ENCODE measurements at places on chromosomes 3 and 15. TPM values are rescaled to one million over a fixed set of nuclear protein-coding genes. Genes with fewer than 3 reads are reported as not detected.
A peak's percentile ranks its signal among the peaks of the same experiment; 100 is the strongest.

DNA sequence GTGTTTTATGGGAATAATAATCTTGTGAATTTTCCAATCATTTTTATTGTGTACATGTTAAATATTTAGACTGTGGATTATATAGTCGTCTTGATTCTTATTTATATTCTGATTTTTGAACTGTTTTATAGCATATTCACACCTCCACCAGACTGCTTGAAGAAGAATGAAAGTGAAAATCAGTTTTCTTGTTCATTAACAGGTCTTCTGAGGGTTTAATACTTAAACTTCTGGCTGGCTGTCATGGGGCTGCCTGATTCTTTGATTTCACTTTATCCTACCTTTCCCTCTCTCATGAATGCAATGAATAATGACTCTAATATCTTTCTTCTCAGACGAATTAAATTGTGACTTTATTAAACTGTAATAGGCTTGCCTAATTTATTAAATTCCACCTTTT, 56.2 kb downstream of the ATP2C1 start:
- H3K4me3 ChIP-seq, result no peak overlapping the region
- no peak overlapping the region for H3K27ac ChIP-seq
- H3K36me3 ChIP-seq, result peaks cover 39% of the 10 kb centered on the region
- H3K4me1 ChIP-seq, result peaks cover 7% of the 10 kb centered on the region

DNA sequence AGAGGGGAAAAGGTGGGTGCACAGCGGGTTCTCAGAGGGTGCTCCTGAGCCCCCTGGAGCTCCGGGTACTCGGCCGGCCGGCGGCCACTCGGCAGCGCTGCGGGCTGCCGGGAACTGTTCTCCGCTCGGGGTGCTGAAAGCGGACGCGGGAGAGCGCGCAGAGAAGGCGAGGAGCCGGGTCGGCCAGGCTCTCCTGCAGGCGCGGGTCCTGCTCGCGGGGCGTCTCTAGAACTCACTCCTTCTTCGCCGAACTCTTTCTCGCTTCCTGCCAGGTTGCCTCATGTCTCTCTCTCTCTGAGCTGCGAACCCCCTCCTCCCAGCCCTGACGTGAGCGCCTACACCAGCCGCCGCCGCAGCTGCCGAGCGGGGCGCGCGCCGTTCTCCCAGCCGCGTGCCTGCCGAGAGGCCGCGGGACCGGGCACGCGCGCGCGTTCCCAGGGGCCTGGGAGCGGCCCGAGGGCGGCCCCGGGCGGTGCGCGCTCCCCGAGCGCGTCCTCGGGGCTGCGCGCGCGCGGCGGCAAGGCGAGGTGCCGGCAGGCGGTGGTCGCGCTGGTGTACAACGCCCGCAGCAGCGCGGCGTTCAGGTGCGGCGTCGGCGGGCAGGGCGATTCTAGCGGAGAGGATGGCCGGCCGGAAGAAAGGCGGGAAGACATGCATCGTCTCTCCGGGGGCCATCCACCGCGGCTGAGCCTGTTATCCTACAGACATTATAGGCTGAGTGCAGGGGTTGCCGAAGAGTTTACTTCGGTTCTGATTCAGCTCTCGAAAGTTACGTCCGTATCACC, at the start of gene PEX5L:
PEX5L (minus strand) TSS at position 267 of the 785 bp plus-strand sequence. CDS start 338 bp downstream, outside the sequence.
- H3K4me3 ChIP-seq, result peak within 1 kb of the TSS; percentile 64
- H3K27ac ChIP-seq, result peak within 1 kb of the TSS; percentile 54
- peaks cover 9% of the 10 kb centered on the region for H3K4me1 ChIP-seq
- peaks cover 48% of the 10 kb centered on the region for H3K27me3 ChIP-seq

GRCh38 chr3:106756901-106757300, 620.3 kb upstream of the CCDC54 start:
- no peak for DNase-seq
- H3K36me3 ChIP-seq, result no peaks in the 10 kb centered on the region
- peaks cover 4% of the 10 kb centered on the region for H3K27me3 ChIP-seq
- H3K4me1 ChIP-seq, result no peaks in the 10 kb centered on the region
- H3K27ac ChIP-seq, result no peak overlapping the region

DNA sequence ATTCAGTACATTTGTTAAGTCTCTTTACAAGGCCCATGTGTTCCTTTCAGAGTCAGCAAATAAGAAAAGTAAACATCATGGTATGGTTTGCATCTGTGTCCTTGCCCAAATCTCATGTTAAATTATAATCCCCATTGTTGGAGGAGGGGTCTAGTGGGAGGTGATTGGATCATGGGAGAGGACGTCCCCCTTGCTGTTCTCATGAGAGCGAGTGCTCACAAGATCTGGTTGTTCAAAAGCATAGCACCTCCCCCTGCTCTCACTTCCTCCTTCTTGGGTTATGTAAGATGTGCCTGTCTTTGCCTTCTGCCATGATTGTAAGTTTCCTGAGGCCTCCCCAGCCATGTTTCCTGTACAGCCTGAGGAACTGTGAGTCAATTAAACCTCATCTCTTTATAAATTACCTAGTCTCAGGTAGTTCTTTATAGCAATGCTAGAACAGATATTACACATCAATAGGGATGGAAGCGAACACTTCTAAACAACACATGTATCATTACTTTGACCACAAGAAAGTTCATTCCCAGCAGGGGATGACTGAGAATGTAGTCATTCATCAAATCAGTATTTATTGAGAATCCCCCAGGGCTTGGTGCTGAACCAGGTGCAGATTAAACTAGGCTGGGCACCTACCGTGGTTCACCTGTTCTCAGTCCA, 4.1 kb downstream of the EFCAB12 start:
- peaks cover 22% of the 10 kb centered on the region for H3K4me1 ChIP-seq
- H3K36me3 ChIP-seq, result peaks cover 4% of the 10 kb centered on the region
- peaks cover 10% of the 10 kb centered on the region for H3K27me3 ChIP-seq

CLDN18 gene
- total RNA-seq, result not detected

SCAMP5 gene
- total RNA-seq, result 0.22 TPM

- H3K27ac ChIP-seq, result no peak overlapping the region
- peaks cover 3% of the 10 kb centered on the region for H3K27me3 ChIP-seq
- peaks cover 29% of the 10 kb centered on the region for H3K4me1 ChIP-seq
- H3K4me3 ChIP-seq, result no peak overlapping the region
- DNase-seq, result no peak
Observed at GRCh38 chr3:115787818-115788217, 164.5 kb downstream of the GAP43 start.

- no peaks in the 10 kb centered on the region for H3K27me3 ChIP-seq
- H3K4me3 ChIP-seq, result no peak overlapping the region
- no peaks in the 10 kb centered on the region for H3K36me3 ChIP-seq
- no peak for DNase-seq
- no peak overlapping the region for H3K27ac ChIP-seq
Observed at GRCh38 chr15:40458495-40459371, 12.1 kb upstream of the CHST14 start.

CORO2B gene
- not detected for total RNA-seq

GRCh38 chr3:81936817-81937216, 175.4 kb upstream of the GBE1 start:
- peaks cover 2% of the 10 kb centered on the region for H3K27me3 ChIP-seq
- H3K27ac ChIP-seq, result no peak overlapping the region
- H3K36me3 ChIP-seq, result no peaks in the 10 kb centered on the region
- H3K4me3 ChIP-seq, result no peak overlapping the region
- no peak for DNase-seq

DNA sequence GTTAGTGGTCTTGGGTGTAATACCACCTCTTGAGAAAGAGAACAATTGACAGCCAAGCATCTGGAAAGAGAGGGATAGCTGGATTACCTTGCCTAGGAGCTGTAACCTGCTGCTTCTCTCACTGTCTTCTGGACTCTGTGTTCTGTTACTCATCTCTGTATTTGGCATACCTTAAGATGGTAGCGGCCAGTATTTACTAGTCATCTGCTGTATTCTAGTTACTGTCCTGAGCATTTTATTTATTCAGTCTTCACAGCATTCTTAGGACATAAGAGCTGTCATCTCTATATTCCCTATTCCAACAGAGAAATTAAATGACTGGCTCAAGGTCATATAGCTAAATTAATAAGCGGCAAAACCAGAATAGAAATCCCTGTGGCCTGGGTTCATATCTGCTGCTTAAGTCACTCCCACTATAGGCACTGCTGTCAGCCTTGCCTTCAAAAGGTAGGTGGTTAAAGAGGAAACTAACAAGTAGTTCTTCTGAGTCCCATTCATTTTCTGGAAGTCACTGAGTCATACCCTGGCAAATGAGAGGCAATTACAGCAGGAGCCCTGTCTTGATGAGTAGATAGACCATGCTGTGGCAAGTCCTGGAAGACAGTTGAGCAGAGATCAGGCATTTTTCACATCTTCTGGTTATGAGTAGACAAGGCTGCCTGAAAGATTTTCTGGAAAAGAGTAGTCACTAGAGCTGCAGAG, 68.2 kb downstream of the RAB7A start:
- peak overlapping the region; percentile 44 for H3K4me3 ChIP-seq
- peaks cover 58% of the 10 kb centered on the region for H3K4me1 ChIP-seq

GRCh38 chr3:98556164-98557130, 24.7 kb downstream of the GPR15 start:
- peak overlapping the region; percentile 93 for H3K27ac ChIP-seq
- peaks cover 27% of the 10 kb centered on the region for H3K36me3 ChIP-seq
- DNase-seq, result peak; percentile 50

GRCh38 chr3:195750797-195751520, 30.2 kb downstream of the MUC20 start:
- no peak for DNase-seq
- H3K36me3 ChIP-seq, result no peaks in the 10 kb centered on the region
- H3K27ac ChIP-seq, result no peak overlapping the region
- peaks cover 13% of the 10 kb centered on the region for H3K4me1 ChIP-seq
- peaks cover 15% of the 10 kb centered on the region for H3K27me3 ChIP-seq
- no peak overlapping the region for H3K4me3 ChIP-seq

CNTN4 gene
- not detected for total RNA-seq

DNA sequence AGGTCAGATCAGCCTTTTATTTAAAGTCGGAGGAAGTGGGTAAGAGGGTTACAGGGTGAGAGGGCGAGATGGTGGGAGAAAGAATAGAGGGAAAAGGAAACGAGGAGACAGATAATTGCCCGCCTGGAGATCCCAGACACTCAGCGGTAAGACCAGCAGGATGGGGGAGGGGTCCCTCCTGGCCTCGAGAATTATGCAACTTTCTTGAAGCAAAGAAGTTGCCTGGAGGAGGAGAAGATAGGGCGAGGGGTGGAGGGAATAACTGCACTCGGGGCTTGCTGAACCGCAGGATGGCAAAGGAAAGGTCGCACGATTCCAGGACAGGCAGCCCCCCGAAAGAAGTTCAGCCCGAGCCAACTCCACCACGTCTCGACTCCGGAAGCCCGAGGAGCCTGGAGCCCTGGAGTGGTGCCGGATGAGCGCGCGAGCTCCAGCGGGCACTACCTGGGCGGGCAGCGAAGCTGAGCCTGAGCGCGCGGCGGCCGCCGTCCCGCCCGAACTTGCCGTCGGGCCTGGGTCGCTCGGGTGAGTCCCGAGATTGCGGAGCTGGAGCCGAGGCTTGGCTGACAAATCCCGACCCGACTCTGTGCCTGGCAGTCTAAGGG, 402 bp downstream of the WWTR1 start:
- H3K27me3 ChIP-seq, result peaks cover 63% of the 10 kb centered on the region
- no peak overlapping the region for H3K27ac ChIP-seq
- H3K36me3 ChIP-seq, result no peaks in the 10 kb centered on the region
- H3K4me3 ChIP-seq, result peak overlapping the region; percentile 89
- DNase-seq, result no peak
- H3K4me1 ChIP-seq, result peaks cover 12% of the 10 kb centered on the region

LTK gene
- total RNA-seq, result 1.9 TPM

DNA sequence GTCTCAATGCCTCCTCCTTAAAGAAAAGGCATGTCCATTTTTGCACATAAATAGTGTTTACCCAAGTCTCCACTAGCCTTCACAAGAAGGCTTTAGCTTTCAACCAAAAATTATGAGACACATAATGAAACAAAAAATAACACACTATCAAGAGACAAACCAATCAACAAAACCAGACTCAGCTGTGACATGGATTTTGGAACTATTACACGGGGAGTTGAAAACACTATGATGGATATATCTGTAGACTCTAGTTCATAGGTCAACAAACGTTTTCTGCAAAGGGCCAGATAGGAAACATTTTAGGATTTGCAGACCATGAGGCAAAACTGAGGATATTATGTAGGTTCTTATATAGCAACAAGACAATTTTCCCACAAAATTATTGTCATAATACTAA, 24.9 kb downstream of the MYL3 start:
- peaks cover 22% of the 10 kb centered on the region for H3K27me3 ChIP-seq
- no peaks in the 10 kb centered on the region for H3K4me1 ChIP-seq
- DNase-seq, result no peak
- H3K36me3 ChIP-seq, result peaks cover 3% of the 10 kb centered on the region
- H3K4me3 ChIP-seq, result no peak overlapping the region

DNA sequence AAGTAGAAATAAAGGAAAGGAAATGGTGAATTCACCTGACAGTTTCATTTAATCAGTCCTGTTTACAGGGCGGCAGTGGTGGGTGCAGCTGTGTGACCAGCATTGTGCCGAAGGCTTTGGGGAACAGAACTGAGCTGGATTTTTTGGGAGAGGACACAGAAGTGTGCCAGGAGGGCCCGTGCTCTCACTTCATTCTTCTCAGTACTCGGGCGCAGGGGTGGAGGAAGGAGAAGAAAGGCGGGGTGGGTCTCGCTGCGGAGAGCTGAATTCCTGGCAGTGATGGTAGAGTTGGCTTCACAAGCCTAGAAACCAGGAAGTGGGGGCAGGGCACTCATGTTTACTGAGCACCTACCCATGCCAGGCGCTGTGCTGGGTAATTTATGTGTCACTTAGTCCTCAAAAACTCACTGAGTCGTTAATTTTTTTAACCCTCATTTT, 64.6 kb downstream of the CRTC3 start:
- peaks cover 67% of the 10 kb centered on the region for H3K4me1 ChIP-seq
- peak overlapping the region; percentile 85 for H3K4me3 ChIP-seq
- DNase-seq, result peak; percentile 70
- H3K27ac ChIP-seq, result peak overlapping the region; percentile 98
- peaks cover 47% of the 10 kb centered on the region for H3K36me3 ChIP-seq

NR1D2 gene
- total RNA-seq, result 20.2 TPM

Data from activated naive CD8-positive, alpha-beta T cell treated with anti-CD3 and anti-CD28 coated beads, Interleukin-2, amount 10 ng/mL, durations not matched to agents 7 days and 5 days (primary cell).